Stimulated activated CD4-positive, alpha-beta T cell treated with anti-CD3 and anti-CD28 coated beads, Interleukin-2, amount 100 ng/mL, for 24 hours (primary cell): ENCODE measurements at places on chromosomes 6 and 20.

DNA sequence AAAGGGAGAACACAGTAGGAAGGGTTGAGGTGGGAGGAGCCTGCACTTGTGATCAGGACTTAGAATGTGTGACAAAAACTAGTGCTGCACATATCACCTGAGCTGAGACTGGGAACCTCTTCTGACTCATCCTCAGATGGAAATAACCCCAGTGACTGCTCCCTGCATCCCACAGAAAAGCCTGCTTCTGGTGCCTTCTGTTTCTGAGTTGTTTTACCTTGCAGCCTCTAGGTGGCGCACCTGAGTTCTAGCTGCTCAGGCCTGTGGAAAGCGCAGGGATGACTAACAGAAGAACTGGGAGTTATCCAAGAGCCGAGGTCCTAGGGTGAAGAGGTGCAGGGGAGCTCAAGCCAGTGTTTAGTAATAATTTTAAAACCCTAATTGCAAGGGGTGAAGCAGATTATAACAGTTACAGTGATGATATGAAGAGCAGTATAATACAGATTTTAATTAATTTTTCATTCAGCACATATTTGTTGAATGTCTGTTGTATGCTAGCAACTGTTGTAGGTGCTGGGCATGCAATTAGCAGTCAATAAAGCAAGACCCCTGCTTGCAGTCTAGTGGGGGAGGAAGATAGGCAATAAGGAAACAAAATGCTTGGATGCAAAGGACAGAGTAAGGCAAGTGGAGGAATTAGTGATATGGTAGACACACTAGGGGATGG lies 302.5 kb downstream of the DHX35 start:
- DNase-seq, result peak; percentile 64

DNA sequence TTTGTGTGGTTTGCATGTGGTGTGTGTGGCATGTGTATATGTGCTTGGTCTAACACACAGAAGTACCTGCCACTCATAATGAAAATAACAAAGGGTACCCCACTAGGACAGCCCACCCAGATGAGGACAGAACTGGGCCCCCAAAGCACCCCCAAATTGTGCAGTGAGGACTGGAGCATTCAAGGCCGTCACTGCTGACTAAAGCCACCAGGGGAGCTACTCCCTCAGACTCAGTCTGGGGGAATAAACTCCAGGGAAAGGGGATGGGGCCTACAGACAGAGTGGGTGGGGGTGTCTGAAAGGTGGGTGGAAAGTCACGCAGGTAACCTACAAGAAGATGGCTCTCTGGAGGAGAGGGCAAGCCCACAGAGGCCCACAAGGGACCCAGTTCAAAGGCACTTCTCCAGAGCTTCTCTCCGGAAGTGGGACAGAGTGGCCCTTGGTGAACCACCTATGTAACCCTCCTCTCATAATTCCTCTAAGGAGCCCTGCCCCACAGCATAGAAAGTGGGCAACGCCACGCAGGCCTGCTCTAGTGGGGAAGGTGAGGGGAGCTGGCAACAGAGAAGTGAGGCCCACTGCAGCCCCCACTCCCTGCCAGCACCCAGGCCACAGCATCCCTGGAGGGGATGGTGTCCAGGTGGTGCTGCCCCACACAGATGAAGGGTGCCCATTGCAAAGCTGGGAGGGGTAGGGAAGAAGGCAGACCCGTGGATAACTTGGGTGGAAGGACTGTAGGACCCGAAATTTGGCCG lies 122.8 kb upstream of the MAFB start:
- DNase-seq, result no peak

GRCh38 chr20:59752101-59752586 lies 147.8 kb downstream of the PHACTR3 start:
- no peak for DNase-seq

- DNase-seq, result no peak
Observed at GRCh38 chr20:63895202-63895951, 451 bp downstream of the DNAJC5 start.

DNA sequence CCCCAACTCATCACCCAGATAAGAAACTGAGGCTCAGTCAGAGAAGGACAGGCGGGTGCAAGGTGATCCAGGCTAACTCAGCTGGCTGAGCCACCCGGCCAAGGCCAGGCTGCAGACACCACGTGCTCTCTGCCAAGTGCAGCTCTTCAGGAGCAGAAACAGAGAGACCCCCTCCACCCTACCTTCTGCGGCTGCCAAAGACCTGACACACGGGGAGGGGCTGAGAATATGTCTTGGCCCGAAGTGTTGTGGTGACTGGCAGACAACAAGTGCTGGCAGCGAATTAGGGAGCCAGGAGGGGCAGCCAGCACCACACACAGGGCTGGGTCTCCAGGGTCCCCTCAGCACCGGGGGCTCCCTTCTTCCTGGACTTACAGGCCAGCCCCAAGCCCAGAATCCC lies 22.5 kb downstream of the PREX1 start:
- DNase-seq, result no peak

DNA sequence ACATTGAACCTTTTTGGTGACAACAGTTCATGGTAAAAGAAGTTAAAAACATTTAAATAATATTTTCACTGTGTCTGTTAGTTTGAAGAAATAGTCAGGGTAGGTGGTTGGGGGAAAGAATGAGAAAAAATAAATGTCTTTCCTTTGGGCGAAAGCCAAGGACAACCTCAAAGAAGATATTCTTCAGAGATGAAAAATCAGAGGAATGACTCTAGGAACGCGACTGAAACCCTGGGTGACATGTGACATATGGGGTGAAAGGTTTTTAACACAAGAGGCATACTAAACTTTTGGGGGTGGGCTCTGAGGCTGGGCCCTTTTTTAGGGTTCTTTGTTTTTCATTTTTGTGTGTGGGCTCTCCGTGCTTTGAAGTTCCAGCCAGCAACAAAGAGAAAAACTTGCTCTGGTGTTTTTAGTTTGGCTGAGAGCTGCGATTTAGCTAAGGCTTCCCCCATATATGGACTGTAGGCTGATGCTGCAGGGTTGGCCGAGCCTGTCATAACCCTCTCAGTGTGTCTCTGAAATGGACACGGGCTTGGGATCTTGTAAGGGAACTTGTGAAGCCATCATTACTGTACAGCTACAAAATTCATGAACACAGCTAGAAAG lies 610.1 kb upstream of the ARID1B start:
- no peak for DNase-seq

- no peak for DNase-seq
Observed at GRCh38 chr20:9520086-9520485, 5.7 kb downstream of the LAMP5 start.

DNA sequence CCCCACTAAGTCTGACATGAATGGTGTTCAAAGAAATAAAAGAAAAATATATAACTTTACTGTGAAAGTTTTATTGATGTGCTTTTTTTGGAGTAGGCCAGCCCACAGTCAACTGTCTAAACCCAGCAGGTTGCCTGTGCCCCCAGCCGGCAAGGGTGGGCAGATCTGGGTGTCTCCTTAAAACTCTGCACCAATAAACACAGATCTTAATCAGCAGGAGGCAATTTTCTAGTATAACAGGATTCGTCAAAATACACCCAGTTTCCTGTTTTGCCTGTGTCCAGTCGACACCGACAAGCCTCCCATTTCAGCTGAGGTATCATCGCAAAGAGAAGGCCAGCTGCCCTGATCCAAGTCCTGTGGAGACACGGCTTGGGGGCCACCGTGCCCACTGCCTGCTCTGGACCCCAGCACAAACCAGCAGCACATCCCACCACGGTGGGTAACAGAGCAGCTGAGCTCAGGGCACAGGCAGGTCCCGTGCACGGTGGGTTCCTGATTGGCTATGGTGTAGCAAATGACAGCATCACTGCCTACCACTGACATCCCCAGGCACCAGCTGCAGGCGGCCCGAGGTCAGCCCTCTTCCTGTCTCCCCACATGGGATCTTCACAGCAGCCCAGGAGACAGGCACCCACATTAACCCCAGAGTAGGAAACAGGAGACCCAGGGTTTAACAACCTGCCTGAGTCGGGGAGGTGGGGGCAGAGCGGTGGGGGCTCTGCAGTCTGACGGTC lies 15.7 kb downstream of the BMP7 start:
- DNase-seq, result no peak

DNA sequence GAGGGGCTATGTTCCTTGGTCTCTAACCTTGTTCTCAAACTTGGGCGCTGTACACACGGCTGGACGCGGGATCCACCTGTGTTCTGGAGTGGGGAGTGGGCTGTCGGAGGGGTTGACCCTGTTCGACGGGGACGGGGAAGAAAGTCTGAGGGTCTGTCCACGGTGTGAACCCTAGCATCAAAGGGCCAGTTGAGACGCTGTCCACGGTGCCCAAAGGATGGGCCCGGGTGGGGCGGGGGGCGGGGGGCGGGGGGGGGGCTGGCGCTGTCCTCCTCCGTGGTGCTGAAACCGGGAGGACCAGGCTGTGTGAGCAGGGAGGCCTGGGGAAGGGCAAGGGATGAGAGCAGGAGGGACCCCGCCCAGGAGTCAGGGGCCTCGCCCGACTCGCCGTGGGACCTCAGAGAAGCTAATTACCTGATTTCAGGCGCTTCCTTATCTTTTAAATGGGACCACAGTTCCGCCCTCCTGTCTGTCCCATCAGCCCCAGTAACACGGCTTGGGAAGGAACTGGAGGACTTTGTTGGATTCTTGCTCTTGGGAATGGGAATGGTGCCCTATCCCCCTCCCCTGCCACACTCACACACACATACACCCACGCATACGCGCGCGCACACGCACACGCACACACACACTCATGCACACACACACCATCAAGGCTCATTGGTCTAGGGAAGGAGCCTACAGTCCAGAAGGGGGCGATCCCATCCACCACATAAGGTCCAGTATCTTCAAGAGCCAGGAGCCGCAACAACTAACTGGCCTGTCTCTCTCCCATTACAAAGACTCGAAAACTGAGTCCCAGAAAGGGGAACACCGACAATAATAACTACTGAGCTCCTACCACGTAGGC lies 1.0 kb upstream of the VSTM2L start:
- DNase-seq, result no peak

DNA sequence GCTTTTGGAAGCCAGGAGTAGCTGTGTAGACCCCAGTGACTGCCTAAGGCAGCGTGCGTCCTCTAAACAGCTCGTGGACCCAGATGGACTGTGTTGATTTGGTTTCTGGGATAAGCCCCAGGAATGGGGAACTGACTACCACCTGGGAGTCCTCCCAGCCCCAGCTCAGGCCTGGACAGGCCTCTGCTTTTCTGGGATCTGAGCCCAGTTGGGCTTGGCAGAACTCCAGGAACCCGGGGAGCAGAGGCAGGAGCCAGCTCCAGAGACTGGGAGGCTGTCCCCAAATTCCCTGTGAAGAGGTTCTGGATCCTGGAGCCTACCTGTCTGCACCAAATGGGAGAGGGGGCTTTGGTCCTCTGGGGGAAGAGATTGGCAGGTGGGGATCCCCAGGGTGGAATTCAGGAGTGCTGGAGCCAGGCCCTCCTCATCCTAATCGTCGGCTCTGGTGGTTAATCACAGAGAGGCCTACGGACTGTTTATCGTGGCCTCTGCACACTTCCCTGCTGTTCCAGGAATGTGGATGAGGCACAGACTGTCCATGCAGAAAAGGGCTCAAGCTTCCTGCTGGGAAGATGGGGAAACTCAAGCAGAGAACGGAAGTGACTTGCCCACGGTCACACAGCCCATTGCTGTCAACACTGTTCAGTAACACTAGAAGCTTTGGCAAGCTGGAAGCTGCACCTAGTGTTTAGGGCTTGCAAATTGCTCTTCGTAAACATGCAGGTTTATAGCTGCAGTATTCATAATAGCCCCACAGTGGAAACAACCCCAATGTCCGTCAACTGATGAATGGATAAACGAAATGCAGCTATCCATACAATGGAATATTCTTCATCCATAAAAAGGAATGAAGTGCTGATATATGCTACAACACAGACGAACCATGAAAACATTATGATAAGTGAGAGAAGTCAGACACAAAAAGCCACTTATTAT lies 100.6 kb downstream of the KCNB1 start:
- no peak for DNase-seq

DNA sequence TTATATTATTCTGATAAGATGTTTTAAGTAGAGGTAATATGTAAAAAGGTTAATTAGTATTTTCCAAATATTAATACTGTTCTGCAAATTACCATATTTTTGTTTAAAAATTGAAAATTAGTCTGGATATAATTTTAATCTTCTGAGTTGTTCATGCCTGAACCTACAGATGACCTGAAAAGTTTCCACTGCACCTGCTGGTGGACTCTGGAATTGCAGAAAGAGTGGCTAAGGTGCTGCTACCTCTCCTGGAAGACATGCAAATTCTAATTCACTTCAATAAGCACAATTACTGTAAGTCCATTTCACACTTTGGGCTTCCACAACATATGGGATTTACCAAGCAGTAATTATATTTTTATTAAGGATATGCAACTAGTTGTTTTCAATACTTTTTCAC lies 77.7 kb upstream of the OLIG3 start:
- DNase-seq, result peak; percentile 76

DNA sequence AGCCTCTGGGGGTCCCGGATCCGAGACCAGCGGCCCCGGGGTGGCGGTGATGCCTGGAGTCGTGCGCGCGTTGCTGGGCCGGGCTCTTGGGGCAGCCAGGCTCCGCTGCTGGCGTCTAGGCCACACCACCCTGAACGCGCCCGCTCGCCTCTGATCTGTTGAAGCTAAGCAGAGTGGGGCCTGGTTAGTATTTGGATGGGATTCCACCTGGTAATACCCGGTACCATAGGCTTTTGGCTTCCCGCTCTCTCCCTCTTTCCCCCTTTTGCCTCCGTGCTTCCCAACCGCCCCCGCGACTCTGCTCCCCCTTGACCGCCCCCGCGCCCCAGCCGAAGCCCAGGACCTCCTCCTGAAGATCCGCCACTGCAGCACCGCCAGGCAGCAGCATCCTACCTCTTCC lies 1383.5 kb upstream of the DEFB115 start:
- DNase-seq, result peak; percentile 37

DNA sequence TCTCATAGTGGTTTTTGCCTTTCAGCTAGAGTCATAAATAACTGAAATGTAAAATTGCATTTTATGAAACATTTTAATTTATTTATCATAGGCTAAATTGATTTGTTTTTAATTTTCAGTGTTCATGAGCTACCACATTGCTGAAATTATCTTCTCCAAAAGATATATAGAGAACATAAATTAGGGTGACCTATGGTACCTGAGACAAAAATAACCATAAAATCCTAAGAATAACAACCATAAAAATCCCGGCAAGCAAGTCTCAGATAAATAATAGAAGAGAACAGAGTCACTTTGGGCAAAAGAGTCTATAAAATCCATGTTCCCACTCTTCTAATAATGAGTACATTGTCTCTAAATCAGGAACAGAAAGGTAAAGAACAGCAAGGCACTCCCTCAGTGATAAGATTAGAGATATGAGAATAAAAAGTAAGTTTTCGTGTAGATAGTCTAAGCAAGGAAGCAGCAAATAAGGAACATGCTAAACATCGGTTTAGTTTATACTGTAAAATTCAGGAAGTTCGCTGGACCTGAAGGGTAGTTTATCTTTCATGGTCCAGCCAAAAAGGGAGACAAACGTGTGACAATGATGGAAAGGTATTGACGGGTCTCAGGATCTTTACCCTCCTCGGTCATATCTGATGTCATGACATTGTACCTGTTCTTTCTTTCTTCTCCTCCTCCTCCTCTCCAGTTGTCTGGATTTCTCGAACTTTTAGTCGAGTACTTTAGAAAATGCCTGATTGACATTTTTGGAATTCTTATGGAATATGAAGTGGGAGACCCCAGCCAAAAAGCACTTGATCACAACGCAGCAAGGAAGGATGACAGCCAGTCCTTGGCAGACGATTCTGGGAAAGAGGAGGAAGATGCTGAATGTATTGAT lies 117.6 kb downstream of the TMEM242 start:
- no peak for DNase-seq
